Nucleus accumbens (tissue), 56 donors: ENCODE measurements at places on chromosomes 5 and 9.
A peak's percentile ranks its signal among the peaks of the same experiment; 100 is the strongest.

GRCh38 chr9:2173170-2173569 lies 158.0 kb downstream of the SMARCA2 start:
- no peak for DNase-seq

DNA sequence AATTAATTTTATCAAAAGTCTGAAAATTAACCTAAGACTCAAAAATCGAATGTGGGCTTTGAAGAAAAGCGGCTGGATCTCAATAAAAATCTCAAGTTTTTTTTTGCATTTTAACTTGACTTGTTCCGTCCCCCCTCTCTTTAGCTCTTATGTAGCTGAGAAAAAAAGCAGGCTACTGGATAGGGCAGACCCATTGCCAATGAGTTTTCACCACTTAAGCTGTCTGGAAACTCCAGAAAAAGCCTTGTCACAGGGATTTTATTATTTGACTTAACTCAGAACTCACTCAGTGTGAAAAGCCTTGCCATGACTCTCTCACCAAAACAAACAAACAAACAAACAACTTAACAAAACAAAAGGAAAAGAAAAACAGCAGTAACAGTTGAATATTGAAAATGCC lies 247.4 kb downstream of the CDH9 start:
- DNase-seq, result no peak

GRCh38 chr9:136370037-136370436 lies 3.4 kb downstream of the CARD9 start:
- no peak for DNase-seq

DNA sequence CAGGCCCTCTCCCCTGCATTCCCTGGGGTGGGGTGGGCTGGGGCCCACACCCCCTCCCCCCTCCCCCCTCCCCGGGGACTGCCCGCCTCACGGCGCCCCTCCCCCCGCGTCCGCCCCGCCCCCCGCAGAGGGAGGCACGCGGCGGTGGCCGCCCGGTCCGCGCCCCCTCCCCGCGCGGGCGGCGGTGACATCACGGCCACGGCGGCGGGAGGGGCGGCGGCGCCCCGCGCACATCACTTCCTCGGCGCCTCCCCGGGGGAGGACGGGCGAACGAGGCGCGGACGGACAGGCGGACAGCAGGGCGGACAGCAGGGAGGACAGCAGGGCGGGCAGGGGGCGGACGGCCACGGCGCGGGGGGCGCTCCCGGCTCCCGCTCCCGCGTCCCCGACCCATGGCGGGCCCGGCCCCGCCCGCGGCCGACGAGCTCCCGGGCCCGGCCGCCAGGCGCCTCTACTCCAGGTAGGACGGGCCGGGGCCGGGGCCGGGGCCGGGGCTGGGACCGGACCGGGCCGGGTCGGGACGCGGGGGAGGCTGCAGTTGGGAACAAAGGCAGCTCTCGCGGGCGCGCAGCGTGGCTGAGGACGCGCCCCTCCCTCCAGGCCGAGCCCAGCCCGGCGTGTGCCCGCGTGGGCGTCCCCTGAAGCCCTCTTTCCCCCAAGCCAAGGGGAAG lies at the start of gene GPSM1:
Gene GPSM1 (plus strand): TSS at position 236 of the 671 bp plus-strand sequence. CDS start 157 bp downstream, at position 393.
- DNase-seq, result peak; percentile 17

GRCh38 chr9:37528652-37529471 lies 43.1 kb downstream of the POLR1E start:
- no peak for DNase-seq

DNA sequence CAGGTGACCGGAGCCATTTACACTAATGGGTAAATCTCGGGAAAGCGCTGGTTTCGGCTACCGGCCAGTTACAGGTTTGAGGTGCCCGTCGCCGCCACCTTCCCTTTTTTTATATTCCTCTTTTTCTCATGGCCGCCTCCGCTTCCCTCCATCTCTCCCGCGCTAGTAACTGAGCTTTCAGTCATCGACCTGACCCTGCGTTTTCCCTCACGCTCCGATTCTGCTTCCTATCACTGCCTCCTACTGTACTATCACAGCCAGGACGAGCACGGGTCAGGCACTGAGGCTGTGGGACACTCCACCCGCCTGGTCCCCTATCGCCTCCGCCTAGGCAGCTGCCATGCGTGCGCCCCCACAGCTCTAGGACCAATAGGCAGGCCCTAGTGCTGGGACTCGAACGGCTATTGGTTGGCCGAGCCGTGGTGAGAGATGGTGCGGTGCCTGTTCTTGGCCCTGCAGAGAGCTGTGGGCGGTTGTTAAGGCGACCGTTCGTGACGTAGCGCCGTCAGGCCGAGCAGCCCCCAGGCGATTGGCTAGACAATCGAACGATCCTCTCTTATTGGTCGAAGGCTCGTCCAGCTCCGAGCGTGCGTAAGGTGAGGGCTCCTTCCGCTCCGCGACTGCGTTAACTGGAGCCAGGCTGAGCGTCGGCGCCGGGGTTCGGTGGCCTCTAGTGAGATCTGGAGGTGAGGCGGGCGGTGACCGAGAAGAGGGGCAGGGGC lies at the start of gene HMGCR:
Gene HMGCR (plus strand): TSS at position 606 of the 722 bp plus-strand sequence. CDS start 5,386 bp downstream, outside the sequence.
- DNase-seq, result peak; percentile 99

- DNase-seq, result no peak
Measured at GRCh38 chr9:34169125-34169524, 9.7 kb upstream of the UBAP1 start.

- no peak for DNase-seq
Measured at GRCh38 chr5:1293416-1294205, 1.3 kb downstream of the TERT start.

DNA sequence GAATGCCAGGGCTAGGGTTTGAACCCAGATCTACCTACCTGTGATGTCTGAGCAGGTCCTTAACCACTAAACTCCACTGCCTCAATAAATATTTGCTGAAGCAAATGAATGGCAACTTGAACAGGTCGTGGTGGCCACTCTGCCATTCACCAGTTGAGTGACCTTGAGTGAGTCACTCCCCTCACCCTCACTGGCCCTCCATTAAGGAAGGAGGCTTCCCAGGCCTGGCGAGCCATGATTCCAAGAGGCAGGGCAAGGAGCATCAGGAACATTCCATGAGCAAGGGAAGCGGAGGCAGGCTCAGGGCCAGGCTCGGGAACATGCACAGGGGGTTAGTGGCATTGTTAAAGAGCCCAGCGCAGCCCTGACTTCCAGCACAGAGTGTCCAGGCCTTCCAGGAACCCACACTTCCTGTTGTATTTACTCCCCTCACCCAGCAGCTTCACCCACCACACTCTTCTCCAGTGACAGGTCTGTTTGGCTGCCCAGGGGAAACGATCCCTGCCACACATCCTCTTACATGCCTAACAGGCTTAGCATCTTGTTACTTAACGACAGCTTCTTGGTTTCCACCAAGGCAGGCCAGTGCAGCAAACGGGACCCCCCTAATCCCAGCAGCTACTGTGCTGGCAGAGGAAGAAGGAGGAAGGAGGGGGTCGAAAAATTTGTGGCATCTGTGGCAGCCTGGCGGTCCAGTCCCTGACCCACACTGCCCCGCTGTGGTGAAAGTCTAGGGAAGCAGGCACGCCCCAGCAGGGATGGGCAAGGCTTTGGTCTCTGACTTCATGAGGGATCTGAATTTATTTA lies 43.7 kb upstream of the TTC1 start:
- no peak for DNase-seq

DNA sequence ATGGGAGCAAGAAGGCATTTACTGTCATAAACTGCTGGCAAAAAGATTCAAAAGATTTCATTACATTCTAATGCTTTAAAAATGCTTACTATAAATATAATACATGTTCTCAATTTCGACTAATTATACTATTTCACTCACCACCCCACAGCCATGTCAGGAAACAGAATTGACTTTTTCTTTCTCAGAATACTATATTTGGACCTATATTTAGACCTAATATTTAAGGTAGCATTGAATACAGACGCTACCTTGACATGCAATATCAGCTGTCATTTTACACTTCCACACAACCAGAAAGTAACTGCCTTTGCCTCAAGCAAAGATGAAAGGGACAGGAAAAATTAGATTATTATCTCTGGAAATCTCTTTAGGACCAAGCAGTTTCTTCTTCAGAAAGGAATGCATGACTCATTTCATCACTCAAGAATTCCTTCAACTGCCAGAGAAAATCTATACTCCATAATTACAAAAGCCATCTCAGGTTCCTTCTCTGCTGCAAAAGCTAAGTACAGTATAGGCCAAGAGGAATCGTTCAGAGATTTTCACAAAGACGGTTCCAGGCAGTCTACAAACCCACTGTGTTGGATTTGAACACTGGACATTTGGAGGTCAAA lies 11.8 kb upstream of the UBE2QL1 start:
- no peak for DNase-seq

GRCh38 chr5:7186818-7187217 lies 209.1 kb upstream of the ADCY2 start:
- no peak for DNase-seq

GRCh38 chr9:137070201-137070905 lies at the start of gene SAPCD2:
TSS of gene SAPCD2 (minus strand) at chr9:137070557. CDS start at chr9:137070460, 97 bp downstream.
- peak; percentile 85 for DNase-seq

- DNase-seq, result no peak
Measured at GRCh38 chr9:132991351-132992300, 13.1 kb downstream of the GFI1B start.

GRCh38 chr5:37836235-37836591 lies 3.6 kb downstream of the GDNF start:
- no peak for DNase-seq

GRCh38 chr9:108676355-108676754 lies 179.4 kb downstream of the ACTL7B start:
- no peak for DNase-seq

DNA sequence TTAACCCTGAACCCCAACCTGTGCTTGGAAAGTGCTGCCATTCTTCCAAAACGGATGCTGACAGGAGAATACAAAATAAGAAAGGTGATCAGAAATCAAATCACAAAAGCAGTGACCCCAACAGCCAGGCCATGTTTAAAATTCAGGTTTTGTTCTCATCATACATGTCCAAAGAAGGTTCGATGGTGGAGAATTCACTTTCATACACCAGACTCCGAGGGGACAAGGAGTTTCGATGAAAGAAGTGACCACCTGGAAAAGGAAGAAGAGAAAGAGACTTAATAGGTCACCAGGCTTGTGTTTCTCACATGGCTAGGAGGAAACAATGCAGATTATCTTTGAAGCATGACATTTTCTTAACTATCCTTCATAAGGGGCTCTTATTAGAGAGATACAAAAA lies 12.5 kb upstream of the TBC1D9B start:
- no peak for DNase-seq

- no peak for DNase-seq
Measured at GRCh38 chr5:1065143-1065750, 46.6 kb downstream of the SLC12A7 start.

- no peak for DNase-seq
Measured at GRCh38 chr9:78612091-78612490, 315.2 kb downstream of the PSAT1 start.

DNA sequence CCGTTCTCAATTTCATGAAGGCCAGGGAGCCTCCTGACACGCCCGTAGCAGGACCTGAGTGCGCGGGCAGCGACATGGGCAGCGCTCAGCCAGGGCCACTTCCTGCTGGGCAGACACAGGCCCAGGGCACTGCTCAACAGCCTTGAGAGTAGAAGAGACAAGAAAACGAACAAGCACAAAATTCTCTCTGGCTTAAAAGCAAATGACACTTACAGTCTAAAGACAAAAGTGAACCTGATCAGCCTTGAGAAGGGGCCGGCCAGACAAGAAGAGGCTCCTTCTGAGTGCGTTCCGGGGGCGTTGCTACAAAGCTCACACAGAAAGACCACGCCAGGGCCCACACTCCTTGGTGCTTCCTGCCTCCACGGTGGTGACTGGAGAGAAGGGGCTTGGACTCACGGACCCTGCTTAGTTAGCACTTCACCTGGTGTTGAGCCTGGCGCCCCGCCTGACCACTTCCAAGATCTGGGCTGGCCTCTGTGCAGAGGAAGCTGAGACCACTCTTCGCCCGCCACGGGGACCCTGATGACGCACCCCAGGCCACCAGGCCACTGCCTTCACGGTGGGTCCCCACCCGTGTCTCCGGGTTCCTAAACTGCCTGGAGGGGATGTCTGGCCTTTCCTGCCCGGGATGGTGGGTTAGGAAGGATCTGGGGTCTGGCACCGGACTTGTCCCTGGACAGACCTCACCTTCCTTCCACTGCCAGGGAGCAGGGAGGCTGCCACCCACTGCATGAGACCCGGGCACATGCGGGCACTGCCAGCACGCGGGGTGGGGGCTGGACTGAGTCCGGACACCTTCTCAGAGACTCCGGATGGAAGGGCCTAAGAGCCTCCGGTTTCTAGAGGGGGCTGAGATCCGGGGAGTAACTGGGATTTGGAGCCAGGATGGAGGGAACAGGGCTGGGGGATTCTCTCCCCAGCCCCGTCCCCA lies 1.3 kb downstream of the SLC12A7 start:
- DNase-seq, result no peak

DNA sequence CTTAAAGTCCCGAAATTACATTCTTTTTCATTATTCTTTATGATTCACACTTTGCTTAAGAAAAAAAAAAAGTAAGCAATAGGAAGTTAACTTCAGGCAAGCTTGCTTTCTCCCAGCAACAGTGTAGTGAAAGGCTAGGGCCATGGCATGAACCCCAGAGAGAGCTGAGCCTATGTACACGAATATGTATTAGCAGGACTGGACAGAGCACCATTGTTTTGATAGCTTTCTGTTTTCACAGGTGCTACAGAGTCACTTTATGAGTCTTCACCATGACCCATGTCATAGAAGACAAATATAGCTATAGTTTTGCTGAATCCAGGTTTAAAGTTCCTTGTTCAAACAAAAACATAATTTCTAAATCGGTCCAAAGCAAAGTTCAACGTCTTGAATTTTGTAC lies 199.2 kb downstream of the ADAMTSL1 start:
- DNase-seq, result no peak

- DNase-seq, result no peak
Measured at GRCh38 chr9:975740-976257, 656 bp upstream of the DMRT3 start.

DNA sequence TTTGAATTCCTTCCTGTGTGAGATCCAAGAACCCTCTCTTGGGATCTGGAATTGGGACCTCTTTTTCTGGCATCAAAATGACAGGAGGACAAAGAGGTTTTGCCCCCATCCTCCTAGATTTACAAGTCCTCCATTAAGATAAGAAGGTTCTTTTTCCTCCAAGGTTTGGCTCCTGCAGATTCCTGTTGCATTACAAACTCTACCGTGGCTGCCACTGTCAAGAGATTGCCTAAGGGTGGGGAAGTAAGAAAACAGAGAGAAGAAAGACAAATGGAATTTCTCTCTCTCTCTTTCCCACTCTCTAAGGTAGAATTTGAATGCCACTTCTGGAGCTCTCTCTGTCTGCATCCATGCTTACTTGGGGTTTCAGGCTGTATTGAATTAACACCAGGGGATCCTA lies 12.0 kb upstream of the SVEP1 start:
- DNase-seq, result no peak

GRCh38 chr5:53469946-53470687 lies 10.3 kb upstream of the FST start:
- no peak for DNase-seq

DNA sequence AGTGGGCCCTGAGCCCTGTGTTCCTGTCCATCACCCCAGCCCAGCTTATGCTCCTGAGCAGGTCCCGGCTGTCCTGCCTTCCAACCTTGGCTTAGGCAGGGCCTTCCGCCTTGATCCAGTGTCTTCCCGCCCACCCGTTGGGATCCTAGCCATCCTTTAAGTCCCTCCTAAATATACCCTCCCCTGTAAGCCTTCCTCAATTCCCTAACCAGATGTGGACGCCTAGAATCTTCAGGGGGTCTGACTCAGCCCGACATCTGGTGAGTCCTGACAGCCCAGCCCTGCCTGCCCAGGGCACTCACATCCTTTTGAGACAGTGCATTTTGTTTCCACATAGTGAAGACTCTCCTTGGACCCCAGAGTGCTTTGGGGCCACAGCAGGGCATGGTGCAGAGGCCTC lies 23.7 kb downstream of the SLC6A7 start:
- no peak for DNase-seq
